NCI-H2081 treated with DMSO at 0.1 percent for 48 hours (cell line): ENCODE measurements at places on chromosomes 13 and 19.

DNA sequence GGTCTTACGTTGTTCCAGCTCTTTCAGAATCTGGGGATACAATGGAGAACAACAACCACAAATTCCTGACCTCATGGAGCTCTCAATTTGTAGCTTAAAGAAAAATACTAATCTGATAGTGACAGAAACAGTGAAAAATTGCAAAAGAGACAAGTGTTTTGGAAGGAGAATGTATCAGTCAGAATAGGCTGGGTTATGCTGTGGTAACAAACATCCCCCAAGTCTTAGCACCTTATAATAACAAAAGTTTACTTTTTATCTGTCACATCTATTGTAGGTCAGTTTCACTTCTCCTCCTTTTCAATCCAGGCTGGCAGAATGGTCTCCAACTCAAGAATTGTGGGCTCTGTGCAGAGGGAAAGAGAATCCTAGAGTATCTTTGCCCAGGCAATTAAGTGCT, 9.5 kb downstream of the FAM187B start:
- no peak for DNase-seq

- no peak for DNase-seq
Measured at GRCh38 chr13:114249077-114249476, 14.4 kb downstream of the CDC16 start.

DNA sequence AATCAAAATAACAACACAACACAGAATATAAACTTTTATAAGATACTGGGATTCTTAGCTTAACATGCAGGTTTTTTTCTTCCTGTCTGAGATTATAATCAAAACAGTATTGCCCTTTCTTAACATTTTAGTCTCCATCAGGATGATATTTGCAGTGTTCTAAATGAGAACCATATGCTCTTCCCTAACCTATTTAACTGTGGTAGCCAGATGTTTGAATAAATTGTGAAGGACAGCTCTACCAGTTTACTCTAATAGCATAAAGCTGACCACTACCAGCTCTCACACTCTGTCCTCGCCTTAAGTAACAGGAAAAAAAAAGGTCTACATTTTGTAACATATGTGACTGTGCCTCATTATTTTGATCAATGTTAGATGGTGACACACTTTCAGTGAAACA, 618.7 kb upstream of the SGCG start:
- DNase-seq: no peak

DNA sequence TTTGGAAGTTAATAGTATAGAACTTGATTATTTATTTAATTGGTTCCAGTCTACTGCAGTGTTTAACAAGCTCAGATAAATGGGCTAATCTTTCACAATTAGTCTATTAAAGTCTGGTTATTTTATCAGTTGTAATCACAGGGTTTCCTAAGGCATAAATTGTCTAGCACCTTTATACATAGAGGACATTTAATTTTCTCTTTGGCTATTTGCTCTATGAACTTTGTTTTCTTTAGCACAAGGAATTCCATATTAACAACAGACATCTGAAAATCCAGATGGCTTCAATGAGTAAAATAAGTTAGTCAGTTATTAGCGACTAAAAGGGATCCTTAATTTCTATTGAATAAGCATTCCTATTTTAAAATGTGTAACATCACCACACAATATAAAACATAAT, 1350.8 kb upstream of the SLC10A2 start:
- no peak for DNase-seq

GRCh38 chr13:38713046-38713445, 26.2 kb downstream of the FREM2 start:
- DNase-seq: no peak

- no peak for DNase-seq
Measured at GRCh38 chr13:113856716-113857065, 7.2 kb downstream of the GAS6 start.

DNA sequence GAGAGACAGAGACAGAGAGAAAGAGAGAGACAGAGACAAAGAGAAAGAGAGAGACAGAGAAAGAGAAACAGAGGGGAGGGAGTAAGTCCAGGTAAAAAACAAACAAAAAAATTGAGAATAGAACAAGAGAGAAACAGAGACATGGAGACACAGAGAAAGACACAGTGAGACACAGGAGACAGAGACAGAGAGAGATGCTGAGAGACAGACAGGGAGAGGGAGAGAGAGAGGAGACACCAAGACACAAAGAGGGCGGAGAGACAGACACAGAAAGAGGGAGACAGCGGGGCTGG, 5.8 kb upstream of the PROZ start:
- no peak for DNase-seq

DNA sequence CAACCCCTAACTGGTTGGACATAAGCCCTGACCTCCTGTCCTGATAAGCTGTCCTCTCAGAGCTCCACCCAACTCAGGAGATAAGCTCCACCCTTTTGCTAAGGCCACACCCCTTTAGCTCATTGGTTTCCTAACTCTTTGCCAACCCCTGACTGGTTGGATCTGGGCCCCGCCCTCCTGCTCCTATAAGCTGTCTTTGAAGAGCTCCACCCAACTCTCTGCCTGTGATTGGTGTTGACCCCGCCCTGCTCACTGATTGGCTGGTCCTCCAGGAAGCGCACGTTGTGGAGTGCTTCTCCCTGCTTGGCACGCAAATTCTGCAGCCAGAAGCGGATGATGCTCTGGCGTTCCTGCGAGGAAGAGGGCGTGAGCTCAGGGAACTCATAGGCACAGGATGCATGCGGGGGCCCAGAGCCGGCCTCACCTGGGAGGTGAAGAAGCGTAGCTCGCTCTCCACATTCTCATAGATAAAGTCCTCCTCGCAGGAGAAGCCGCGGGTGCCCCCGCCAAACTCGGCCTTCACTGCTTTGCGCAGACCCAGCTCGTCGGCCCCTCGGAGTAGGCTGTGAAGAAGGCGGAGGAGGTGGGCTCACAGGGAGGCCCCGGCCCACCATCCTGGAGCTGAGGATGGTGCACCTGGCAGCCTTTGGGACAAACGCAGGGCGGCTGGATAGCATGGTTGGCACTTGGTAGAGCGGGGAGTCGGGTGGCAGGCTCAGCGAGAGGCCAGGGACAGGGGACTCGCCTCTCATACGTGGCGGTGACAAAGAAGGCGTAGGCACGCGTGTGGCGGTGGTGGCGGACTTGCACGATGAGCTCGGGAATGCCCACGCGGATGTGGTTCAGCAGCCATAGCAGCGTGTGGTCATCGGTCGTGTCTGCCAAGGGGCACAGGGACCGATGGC, 1.7 kb downstream of the ANO8 start:
- DNase-seq: no peak

GRCh38 chr19:8054169-8054568, 1.6 kb downstream of the CCL25 start:
- no peak for DNase-seq

GRCh38 chr13:45337395-45337794, 3.6 kb downstream of the TPT1 start:
- DNase-seq: no peak

DNA sequence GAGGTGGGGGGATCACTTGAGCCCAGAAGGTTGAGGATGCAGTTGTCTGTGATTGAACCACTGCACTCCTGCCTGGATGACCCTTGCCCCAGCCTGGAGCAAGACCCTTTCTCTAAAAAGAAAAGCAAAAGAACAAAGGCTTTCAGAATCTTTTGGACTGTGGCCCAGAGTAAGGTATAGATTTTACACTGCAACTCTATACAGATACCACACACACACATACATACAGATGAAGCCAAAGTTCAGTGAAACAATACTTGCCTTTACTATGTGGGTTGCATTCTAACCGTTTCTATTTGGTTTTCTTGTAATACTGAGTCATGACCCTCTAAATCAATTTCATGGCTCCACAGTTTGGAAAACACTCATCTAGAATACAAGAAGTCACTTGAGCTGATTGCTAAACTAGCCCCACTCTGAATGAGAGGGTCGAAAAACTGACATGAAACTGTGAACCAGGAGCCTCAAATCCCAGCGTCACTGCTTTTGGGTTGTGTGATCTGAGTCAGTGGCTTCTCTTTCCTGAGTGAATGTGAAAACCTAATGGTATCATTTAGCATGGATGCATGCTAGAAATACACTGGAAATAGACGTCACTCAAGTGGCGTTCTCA, 756.1 kb downstream of the UQCRFS1 start:
- no peak for DNase-seq

- DNase-seq: no peak
Measured at GRCh38 chr19:54383330-54383729, 18.6 kb upstream of the LAIR1 start.

GRCh38 chr13:36513266-36513665, 81.0 kb downstream of the CCNA1 start:
- DNase-seq: no peak

- DNase-seq: no peak
Measured at GRCh38 chr19:10339380-10339960, at the start of gene ICAM3. Gene ICAM3 (minus strand): TSS chr19:10339624. CDS start chr19:10339614, 10 bp downstream.

DNA sequence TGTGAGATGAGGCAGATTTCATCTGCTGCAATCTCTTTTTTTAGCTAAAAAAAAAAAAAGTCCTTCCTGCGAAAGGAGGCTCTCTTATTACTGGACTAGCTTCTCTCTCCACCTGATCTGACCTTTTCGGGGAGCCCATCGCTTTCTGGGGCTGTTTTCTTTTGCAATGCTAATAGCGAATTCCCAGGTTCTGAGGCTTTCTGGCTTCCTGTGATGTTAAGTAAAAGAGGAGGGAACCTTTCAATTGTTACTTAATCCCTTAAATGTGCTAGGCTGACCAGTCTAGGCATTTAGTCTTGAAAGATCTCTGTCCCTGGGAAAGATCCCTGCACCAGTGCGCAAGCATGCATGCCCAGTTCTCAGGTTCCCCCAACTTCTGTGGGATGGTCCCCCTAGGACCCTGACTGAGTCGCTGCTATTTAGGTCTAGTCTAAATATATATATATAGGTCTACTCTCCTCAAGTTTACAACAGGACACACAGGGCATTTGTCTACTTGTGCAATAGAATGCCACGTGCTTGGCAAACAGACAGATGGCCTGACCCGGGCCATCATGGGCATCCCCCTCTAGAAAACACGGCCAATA, 224.7 kb downstream of the ZNF536 start:
- DNase-seq: no peak

DNA sequence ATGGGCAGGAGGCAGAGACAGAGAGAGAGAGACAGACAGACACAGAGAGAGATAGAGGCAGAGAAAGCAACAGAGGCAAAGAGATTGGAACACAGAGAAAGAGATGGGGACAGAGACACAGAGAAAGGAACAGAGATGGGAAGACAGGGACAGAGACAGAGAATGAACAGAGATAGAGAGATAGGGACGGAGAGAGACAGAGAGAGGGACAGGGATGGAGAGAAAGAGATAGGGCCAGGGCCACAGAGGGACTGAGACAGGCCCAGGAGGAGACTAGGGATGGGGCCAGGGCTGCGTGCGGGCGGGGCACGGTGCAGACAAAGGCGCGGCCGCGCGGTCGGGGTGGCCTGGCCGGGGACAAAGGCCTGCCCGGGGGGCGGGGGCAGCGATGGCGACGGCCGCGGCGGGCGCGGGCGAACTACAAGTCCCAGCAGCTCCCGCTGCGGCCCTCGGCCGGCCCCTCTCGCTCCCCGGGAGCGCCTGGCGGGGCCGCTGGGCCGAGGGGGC, at the start of gene ZNF358:
Gene ZNF358 (plus strand): TSS at position 459 of the 507 bp plus-strand sequence. CDS start 3,140 bp downstream, outside the sequence.
- DNase-seq: no peak
